Vagina (tissue), 2 donors: ENCODE measurements at places on chromosomes 4 and X.

DNA sequence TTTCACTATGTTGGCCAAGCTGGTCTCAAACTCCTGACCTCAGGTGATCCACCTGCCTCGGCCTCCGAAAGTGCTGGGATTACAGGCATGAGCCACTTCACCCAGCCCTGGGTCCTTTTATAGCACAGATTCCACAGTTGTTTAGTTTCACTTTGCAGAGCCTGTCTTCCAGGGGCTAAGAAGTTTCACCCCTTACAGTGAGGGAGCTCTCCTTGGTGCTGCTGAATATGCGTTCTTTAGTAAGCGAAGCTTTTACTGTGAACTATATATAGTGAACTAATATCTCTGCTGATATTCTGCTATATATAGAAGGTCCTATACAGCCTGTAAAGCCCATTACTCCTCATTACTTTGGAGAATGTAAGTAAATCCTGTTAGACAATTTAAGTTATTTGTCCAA, 4.2 kb downstream of the TCEAL6 start:
- no peak for DNase-seq

- DNase-seq, result no peak
Measured at GRCh38 chr4:186605261-186605865, 50.0 kb upstream of the MTNR1A start.

DNA sequence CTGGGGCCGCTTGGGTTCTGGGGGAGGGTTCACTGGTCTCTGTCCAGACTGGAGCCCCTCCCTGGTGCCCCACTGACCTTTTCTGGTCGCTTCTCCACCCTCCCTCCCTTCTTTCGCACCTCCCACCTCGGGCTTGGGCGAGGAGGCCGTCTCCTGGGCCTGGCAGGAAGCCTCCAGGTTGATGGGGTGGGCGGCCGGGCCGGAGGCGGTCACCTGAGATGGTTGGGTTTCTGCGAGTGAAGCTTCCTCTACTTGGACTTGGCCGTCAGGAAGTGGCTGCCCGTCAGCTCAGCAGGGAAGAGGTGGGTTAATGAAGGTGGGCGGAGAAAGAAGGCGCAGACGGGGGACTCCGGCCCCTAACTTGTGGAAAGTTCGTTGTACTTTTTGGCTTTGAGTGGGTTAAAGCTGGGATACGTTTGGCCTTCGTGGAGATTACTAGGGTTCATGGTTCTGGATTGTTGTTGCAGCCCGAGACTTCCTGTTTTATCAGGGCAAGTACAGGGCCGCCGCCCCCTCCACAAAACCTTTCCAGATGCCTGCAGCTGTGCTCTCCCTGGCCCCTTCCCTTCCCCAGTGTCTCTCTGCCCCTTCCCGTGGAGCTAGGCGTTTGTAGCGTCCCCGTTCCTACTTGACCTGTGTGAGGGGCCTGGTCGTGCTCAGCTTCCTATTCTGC, 1.2 kb downstream of the AKAP17A start:
- DNase-seq, result no peak

DNA sequence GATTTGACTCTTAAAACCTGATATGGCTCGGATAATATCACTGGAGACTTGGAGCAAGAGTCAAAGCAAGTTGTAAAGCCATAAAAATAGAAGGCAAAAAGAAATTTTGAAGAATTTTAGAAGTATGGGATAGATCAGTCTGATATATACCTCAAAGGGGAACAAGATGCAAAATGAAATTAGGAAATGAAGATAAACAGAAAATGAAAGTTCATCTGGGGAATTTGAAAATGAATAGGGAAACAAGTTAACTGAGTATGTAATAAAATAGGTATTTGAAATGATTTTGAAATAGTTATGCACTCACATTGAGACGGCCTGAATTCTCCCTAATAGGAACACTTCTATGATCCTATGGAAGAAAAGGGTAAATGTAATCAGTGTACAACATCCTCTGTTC, 5.7 kb downstream of the CYP2U1 start:
- DNase-seq, result no peak

DNA sequence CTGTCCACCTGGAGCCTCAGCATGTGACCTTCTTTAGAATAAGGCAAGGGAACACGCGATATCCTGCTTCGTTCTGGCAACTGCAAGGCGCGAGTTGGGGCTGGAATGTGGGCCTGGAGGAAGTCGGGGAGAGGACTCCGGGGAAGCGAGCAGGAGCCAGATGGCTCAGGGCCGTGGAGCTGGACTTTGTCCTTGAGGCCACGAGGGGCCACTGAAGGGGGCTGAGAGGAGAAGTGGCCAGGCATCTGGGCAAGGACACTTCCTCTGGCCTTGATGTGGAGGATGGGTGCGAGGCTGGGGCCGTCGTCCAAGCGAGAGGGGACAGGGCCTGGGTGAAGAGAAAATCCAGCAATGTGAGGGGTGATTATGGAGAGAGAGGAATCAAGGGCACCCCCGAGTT, 12.2 kb upstream of the DUSP9 start:
- no peak for DNase-seq

DNA sequence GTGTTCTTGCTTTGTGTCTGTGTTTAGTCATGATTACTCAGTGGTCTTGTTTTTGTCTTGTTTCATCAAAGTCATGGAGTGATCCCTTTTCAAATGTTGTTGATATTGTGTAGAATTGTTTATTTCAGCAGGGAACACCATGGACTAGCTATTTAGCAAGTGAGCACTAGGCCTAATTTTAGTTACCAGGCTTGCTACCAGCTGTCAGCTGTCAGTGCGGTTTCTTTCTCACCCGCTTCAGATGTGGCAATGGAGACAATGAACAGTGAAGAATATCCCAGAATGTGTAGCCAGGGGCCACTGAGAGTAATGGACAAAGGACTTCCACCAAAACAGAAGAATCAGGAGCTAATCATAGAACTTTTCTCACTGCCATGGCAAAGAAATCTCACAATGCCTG, 432.8 kb upstream of the FMR1 start:
- DNase-seq, result no peak

GRCh38 chrX:3262901-3263300, 83.6 kb downstream of the MXRA5 start:
- no peak for DNase-seq
